ENCODE measurements at places on chromosomes 12 and 14.
A peak's percentile ranks its signal among the peaks of the same experiment; 100 is the strongest.

DNA sequence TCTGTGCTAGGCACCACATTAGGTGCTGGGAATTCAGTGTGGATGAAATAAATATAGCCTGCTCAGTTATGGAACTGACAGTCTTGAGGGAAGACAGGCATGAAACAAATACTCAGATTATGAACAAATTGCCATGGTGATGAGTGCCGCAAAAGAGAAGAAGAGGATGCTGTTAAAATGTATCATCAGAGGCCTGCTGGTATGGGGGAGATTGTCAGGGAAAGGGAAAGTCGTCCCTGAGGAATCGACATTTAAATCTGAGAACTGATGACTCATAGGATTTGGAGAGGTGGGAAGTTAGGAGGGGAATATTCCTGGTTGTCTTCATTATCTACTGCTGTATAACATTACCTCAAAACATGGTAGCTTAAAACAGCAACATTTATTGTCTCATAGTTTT lies 42.0 kb downstream of the PPP1R36 start:
- no peak for DNase-seq

- no peak for DNase-seq
Observed at GRCh38 chr14:78196323-78196722, 26.1 kb downstream of the NRXN3 start.

DNA sequence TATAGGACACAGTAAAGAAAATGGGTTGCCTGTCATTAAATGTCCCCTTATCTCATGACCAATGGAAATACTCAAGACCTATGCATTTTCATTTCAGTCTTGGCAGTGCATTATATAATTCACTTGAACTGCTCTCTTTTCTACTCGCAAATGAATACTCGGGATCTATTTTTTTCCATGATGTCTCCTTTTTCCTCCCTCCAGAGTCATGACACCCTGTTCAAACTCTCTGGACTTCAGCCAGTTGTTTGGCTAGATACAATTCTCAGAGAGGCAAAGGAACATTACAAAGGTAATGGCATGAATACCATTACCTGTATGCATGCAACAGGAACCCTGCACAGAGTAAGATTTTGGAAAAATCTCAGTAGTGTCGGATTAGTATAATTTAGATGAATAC lies 130.9 kb downstream of the GPR135 start:
- no peak for DNase-seq

DNA sequence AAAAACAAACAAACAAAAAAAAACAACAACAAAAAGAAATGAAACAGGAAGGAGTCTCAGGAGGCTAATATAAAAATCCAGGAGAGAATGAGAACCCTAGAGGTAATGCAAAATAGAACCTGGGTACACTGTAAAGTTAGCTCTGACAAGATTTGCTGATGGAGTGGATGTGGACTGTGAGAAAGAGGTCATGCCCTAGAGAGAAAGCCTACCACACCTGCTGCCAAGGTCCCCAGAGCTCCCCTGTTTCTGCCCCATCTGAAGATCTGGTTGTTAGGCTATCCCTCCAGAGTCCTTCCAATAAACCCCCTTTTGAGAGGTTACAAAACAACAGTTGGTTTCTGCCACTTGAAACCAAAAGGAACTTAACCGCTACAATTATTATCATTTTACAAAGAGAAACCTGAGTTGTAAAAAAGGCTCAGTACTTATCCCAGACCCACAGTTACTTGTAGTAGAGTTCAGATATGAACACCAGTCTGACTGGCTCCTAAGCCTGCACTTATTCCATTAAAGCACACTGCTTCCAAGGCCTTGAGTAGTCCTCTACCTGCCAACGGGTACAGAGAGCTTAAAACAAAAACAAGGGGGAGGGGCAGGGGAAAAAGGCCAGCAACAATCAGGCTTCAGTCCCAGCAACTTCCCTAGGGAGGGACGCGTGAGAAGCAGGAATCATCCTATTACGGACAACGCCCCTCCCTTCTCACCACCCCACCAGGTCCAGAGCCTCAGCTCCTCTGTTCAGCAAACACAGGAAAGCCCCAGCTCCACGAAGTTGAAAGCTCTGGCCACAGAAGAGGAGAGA lies 27.7 kb downstream of the PPP1R13B start:
- DNase-seq = no peak

- DNase-seq = no peak
Observed at GRCh38 chr12:122819209-122819785, 16.0 kb upstream of the HIP1R start.

GRCh38 chr14:39432619-39433451 lies 602 bp upstream of the FBXO33 start:
- peak; percentile 65 for DNase-seq

- no peak for DNase-seq
Observed at GRCh38 chr12:91274916-91275315, 92.3 kb upstream of the DCN start.

- no peak for DNase-seq
Observed at GRCh38 chr12:124311292-124312109, 16.6 kb downstream of the RFLNA start.

GRCh38 chr12:92384571-92384970 lies 238.9 kb upstream of the BTG1 start:
- DNase-seq = no peak

- DNase-seq = peak; percentile 58
Observed at GRCh38 chr14:93112891-93113677, 2.6 kb downstream of the ITPK1 start.

DNA sequence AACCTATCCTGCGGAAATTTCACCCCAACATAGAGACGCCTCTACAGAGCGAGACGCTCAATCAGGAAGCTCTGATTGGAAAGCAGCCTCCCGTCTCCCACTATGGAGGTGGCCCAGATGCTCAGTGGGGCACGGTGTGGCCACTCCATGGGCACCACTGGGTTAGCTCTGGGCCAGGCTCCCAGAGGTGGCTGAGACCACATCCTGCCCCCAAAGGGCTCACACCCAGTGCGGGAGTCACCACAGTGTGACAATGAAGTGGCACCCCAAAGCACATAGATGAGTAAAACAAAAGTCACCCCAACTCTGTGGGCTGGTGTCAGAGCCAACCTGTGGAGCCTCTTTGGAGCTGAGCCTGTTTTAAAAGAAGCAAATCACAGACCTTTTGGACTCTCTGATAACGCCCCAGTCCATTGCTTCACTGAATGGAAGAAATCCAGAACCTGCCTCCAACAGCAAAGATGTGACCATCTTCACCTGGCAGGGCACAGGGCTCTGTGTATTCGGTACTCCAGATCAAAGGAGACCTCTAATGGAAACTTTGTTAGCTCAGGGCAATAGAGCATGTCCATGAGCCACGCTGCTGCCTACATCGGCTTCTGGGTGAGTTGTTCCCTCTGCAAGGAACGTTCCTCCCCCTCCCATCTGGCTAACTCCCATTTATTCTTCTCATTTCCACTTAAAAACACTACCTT lies 19.6 kb downstream of the CLMN start:
- DNase-seq = no peak

- no peak for DNase-seq
Observed at GRCh38 chr12:6925540-6926279, 2.0 kb upstream of the ATN1 start.

DNA sequence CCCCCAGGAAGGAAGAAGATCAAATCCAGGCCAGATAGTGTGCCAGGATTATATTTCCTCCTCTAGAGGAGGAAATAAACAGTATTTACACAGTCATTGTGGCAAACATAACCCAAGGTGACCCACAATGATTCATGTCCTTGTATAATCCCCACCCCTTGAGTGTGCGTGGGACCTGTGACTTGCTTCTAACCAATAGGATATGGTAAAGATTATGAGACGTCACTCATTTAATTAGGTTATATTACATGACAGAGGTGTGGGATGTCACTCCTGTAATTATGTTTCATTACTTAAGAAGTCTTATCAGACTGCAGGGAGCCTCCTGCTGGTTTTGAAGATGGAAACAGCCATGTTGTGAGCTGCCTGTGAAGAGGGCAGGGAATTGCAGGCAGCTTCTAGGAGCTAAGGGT lies 12.2 kb upstream of the CATSPERB start:
- DNase-seq = no peak

GRCh38 chr12:18888047-18888446 lies 150.1 kb downstream of the CAPZA3 start:
- no peak for DNase-seq

DNA sequence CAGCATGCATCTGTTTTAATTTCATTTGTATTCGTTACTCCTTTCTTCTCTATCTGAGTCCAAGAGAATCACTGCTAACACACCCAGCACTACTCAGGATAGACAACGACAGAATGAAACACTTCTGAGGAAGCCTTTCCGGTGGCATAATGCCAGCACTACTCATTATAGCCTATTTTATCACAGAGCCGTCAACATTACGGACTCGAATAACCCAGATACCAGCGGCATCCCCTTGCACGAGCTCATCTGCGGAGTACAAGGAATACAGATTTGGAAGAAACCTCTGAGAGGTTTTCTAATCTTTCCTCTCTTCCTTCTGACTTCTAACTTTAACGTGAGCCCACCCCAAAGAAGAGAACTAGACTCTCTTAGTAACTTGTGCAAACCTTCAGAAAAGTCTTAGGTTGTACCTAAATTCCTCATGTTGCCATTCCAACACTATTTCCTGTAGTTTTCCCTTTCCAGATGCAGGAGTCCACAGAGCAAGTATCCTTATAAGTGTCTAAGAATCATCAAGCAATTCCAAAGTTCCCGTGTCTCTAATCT lies 248.1 kb downstream of the APAF1 start:
- DNase-seq = no peak

DNA sequence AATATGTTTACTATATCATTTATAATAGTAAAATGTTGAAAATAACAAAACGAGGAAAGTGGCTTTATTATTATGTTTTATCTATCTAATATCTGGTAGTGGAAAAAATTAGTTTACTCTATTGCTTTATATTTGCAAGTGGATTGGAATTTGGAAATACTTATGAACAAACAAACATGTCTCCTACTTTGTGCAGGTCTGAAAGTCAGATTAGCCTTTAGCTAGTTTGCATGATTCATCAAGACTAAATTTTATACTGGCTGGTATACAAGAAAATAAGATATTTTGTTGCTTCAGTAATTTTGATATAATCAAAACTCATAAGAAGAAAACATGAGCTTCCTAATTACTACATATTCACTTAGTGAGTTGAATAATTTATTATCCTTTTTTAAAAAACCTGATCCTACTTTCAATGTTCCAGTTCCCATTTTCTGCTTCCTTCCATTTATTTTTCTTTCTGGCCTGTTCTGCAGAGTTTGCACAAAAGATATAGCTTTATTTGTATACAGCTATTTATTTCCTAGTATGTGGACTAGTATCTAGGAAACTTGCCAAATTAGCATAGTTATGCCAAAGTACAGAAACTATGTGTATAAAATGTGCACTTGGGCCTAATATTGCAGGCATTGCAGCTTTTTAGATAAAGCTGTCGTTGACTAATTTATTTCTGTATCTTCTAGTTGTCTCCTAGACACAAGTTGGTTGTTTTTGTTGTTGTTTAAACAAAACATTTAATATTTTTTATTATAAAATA lies 122.0 kb downstream of the AKAP6 start:
- DNase-seq = no peak

GRCh38 chr12:93242154-93242972 lies 135.4 kb upstream of the NUDT4 start:
- DNase-seq = no peak

GRCh38 chr12:25421651-25422167 lies 131.4 kb downstream of the LMNTD1 start:
- DNase-seq = no peak

GRCh38 chr12:2118481-2119255 lies 65.9 kb downstream of the CACNA1C start:
- DNase-seq = no peak

- DNase-seq = no peak
Observed at GRCh38 chr12:5138845-5139244, 95.2 kb downstream of the KCNA5 start.

DNA sequence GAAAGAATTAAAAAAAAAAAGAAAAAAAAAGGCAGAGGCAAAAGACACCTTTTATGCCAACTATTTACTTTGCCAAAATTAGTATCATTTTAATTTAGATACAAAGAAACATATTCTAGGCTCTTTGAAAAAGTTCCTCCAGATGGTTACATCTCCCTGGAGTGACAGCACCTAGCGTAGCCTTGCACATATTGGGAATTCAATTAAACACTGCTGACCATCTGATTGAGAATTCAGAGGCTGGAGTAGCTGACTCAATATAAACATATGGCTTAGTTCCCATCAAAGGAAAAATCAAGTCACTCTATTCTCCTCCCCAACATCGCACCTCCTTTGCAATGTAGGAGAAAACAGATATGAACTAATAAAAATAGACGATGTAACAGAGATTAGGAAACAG lies 36.4 kb downstream of the ANKS1B start:
- DNase-seq = no peak

DNA sequence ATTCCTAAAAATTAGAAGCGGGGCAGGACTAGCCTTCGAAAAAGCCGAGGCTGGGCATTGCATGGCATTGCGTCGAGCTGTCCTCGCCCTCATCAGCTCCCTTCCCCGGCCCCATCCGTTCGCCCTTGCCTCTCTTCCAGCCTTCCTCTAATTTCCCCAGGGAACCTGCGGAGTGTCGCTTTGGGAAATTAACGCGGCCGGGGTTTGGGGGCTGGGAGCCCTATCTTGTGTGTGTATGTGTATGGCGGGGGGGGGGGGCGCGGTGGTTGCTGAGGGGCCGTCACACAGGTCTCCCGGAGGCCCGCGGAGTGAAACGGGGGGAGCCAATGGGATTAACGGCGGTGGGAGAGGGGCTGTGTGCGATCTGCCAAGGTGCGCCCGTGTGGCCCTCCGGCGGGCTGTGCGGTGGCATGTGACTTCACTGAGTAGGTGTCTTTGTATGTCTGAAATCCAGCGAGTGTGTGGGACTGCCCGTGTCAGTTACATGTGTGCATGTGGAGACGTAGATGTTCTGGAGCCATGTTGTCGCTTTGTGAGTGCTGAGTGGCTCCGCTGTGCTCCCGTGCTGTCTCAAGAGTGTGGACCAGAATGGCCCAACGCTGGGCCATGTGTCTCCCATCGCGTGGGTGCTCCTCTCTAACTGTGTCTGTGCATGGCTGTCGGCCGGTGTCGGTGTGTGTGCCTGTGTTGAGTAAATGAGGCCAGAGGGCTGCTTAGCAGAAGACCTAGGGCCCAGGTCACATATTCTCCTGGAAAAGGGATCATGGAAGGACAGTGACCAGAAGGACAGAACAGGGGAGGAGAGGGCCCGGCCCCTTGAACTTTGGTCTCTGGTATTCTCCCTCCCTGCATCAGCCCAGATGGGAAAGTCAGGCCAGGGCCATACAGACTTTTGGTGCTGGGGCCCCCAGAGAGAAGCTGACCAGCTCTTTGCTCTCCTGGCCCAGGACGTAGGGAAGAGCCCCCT lies 1.5 kb downstream of the PTMS start:
- no peak for DNase-seq

DNA sequence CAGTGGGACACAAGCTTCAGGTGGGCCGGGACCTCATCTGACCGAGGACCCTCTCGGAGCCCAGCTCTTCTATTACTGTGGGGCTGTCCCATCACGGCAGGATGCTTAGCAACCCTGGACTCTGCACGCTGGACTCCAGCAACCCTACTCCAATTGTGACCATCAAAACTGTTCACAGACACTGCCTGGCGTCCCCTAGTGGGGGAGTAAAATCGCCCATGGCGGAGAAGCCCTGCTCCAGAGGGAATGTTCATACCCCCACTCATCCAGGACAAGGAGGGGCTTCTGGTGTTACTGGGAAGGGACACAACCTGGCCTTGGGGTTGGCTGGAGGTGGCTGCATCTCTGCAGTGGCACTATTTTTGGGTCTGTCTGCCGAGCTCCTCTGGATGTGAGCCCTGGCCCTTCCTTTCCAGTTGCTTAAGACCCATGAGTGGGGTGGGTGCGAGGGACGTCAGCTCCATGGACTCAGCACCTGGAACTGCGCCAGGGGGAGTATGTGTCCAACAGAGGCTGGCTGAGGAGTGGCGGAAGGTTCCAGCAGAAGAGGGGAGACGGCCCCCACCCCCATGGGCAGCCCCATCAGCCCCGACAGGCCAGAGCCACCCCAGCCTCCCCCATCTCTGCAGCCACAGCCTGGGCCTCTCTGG lies 103.8 kb downstream of the RFLNA start:
- DNase-seq = no peak
